Esophagus mucosa (tissue), 1 donor: ENCODE measurements at places on chromosomes 6 and 20.

- ATAC-seq = peak; percentile 98
Observed at GRCh38 chr20:12166053-12166717, 248.5 kb downstream of the BTBD3 start.

- ATAC-seq = no peak
Observed at GRCh38 chr20:34675993-34676641, 775 bp downstream of the PIGU start.

DNA sequence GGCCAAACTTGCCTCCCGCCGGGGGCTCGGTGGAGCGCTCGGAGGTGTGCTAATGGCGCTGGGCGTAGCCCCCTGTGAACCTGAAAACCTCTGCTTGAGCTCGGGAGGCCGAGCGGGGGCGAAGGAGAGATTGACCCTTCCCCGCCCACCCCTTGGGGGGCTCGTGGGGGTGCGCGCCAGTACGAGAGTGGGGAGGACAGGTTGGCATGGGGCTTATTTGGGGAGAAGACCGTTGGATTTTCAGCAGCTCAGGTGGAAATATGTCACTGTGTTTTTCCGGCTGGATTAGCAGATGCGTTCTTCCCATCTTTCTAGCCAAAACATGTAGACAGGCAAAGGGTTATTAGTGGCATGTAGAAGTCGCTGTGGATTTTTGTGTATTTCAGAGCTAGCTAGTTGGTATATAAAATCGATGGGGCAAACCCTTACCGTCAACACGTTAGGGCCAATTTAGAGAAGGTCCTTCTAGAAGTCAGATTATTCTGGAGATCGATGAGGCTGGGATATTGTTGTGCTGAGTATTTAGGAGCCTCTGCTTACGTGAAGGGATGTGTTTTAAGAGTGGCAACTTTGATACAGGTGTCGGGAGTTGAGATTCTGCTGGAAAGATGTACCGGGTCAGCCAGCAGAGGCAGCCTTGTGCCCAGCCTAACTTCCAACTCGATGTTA lies 525 bp downstream of the NCOA7 start:
- peak; percentile 57 for ATAC-seq

DNA sequence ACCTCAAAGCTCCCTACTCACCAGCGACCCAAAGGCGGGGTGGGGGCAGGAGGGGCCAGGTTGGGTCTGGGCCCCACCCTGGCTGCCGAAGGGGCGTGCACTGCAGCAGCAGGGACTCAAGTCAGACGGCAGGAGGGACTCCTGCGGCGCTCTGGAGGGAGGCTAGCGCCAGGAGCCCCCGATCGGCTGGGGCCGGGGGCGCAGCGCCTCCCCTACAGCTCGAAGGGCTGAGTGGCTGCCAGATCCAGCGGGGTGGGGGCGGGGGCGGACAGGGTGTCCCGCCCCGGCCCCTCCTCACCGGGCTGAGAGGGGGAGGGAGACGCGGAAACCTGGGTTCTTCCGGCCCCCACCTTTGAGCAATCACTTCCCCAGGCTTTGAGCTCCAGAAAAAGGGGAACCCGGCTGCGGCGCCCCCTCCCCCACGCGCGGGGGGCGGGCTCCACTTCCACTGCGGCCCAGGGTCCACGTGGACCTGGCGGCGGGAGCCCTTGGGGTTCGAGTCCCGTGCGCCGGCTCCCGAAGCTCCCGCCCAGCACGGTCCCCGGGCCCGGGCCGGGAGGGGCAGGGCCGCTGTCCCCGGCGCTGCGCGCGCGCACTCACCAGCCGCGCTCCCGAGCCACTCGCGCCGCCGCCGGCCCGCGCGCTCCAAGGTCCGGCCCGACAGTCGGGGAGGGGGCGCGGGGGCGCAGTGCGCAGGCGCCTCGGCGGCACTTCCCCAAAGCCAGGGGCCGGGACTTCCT lies at the start of gene RGS19:
RGS19 (minus strand) TSS at position 246 of the 740 bp plus-strand sequence. CDS start 2,632 bp downstream, outside the sequence.
- peak; percentile 22 for ATAC-seq

GRCh38 chr20:59001068-59001448 lies 6.0 kb downstream of the CTSZ start:
- no peak for ATAC-seq

DNA sequence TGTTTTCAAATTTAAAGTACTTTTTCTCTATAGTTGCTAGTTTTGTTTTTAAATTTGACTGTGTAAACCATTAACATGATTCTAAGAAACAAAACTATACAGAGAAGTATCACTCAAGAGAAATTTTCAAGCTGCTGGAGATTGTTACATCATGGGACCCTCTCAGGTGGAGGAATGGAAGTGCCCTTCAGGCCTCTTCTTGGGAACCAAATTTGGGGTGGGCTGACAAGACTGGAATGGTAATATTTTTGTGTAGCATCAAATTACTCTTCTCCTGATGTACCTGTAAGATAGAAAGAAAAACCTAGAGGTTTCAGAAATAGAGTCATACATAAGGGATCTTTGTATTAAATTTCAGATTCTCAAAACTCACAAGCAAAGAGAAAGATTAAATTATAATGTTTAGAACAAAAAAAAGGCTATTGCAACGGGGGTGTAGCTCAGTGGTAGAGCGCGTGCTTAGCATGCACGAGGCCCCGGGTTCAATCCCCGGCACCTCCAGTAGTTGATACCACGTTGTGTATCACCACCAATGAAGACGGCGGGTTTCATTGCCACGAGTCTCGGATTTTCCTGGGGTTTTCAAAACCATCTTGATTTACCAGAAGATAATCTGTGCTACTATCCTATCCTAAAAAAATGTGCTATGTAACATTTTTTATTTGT lies 193.7 kb downstream of the GPX5 start:
- ATAC-seq = no peak

- no peak for ATAC-seq
Observed at GRCh38 chr6:153058291-153058690, 55.8 kb upstream of the MTRF1L start.

- ATAC-seq = no peak
Observed at GRCh38 chr6:154304191-154304590, 52.4 kb downstream of the IPCEF1 start.

GRCh38 chr6:166760288-166760687 lies 133.2 kb upstream of the RPS6KA2 start:
- no peak for ATAC-seq

- ATAC-seq = peak; percentile 70
Observed at GRCh38 chr6:32685603-32686002, 19.1 kb upstream of the HLA-DQB1 start.

GRCh38 chr20:6341491-6341890 lies 218.7 kb upstream of the FERMT1 start:
- no peak for ATAC-seq

DNA sequence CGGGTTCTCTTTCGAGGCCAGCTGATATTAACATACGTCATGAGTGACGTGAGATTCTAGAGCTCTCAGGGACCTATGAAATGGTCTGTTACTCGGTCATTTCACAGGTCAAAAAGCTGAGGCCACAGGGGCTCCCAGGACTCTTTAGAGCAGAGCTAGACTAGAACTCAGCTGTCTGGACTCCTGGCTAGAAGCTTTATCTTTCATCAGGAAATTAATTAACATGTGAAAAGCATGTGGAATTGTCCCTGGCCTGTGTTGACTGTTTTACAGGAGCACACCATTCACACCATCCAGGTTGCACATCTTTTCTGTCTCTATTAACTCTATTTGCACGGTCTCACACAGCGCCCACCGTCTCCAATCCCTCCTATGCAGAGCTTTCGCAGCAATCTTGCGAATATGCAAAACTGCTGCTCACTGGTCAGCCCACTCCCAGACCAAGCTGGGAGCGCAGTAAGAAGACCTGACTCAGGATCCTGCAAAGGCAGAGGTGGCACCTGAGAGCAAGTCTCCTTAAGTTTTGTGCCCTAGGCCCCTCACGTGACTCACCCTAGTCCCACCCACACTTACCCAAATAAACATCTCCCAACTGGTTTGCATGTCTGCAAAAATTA lies 522.5 kb downstream of the CD83 start:
- no peak for ATAC-seq
